ENCODE measurements at places on chromosomes 12 and 14. TPM values are rescaled to one million over a fixed set of nuclear protein-coding genes. Genes with fewer than 3 reads are reported as not detected.

Gene SLC2A3
- 50.6 TPM for total RNA-seq

Gene SMCO2
- total RNA-seq, result not detected

Gene TRAF3
- total RNA-seq, result 17.0 TPM

Gene ASPG
- 4.7 TPM for total RNA-seq

Gene KRT77
- not detected for total RNA-seq

Gene SDSL
- total RNA-seq, result 23.2 TPM

Gene RNU7-1
- not detected for total RNA-seq

Gene TMPRSS12
- not detected for total RNA-seq

Gene IAPP
- not detected for total RNA-seq

Gene ESRRB
- 0.40 TPM for total RNA-seq

Gene UNC79
- 0.37 TPM for total RNA-seq

Gene PIANP
- 5.0 TPM for total RNA-seq

Gene GARIN6
- total RNA-seq, result not detected

Gene SLC39A2
- total RNA-seq, result not detected

Gene PZP
- 0.12 TPM for total RNA-seq
